Chondrocyte (in vitro differentiated cells): ENCODE measurements at places on chromosomes 13 and 19. TPM values are rescaled to one million over a fixed set of nuclear protein-coding genes. Genes with fewer than 3 reads are reported as not detected.

The ENOX1 gene
- 2.0 to 6.1 TPM (median 2.3 TPM) in 3 replicates for total RNA-seq

The MEF2B gene
- 1.2 to 1.4 TPM in 2 of 3 replicates, not detected in the other for total RNA-seq

The NOVA2 gene
- 0.10 to 0.22 TPM (median 0.18 TPM) in 3 replicates for total RNA-seq

The TLE6 gene
- total RNA-seq, result 0.36 to 1.1 TPM (median 0.55 TPM) in 3 replicates

The RNF225 gene
- not detected in 3 replicates for total RNA-seq

The LILRB3 gene
- not detected in 3 replicates for total RNA-seq

The FFAR3 gene
- total RNA-seq, result not detected in 3 replicates

The GAPDHS gene
- total RNA-seq, result not detected in 3 replicates
